ENCODE measurements at places on chromosomes 6 and 20.

- no peak for DNase-seq
These were observed 14.6 kb upstream of the SNX9 start for GRCh38 chr6:157808405-157808950.

- DNase-seq: no peak
These were observed 4.0 kb downstream of the ELMO2 start for GRCh38 chr20:46402331-46402811.

DNA sequence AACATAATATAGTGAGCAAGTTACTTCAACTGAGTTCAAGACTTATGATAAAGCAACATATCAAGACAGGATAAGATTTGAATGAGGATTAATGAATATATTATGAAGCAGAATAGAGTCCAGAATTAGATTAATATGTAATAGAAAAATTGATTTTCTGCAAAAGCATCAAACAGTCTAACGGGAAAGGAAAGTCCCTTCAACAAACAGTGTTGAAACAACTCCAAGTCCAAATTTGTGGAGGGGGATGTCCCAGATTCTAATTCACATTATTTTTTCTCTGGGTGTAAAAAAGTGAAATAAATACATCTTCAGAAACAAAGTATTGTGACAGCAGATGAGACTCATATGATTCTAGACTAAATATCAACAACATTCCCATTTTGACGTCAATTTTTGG lies 289.7 kb downstream of the C6orf118 start:
- DNase-seq: no peak

- DNase-seq: no peak
These were observed 35.4 kb downstream of the FAM229B start for GRCh38 chr6:112122756-112123155.

DNA sequence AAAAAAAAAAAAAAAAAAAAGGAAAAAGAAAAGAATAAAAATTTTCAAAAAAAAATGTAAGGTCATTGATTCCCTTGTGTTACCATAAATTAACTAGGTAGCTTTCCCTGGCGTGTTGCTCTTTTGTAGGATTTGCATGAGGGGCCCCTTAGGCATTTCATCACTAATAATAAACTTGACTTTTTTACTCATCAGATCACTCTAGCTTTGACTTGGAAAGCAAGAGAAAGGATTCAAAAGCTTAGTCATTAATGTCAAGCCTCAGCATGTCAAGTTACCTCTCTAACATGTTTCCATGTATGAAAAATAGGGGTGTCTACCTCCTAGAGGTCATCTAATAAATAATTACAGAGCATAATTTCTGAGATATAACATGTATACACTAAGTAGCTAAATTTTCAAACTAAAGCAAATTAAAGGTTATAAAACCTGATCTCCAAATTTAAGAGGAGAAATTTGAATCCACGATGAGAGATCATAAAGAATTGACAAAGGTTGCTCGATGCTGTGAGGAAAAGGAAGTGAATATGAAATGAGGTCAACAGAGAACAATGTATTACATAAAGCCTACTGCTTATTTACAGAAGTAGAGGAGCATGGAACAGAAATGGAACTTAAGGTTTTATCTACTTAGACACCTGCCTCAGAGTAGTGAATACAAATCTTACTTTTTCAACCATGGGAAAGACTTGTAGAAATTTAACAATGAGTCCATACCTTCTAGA lies 86.8 kb downstream of the ARHGAP18 start:
- DNase-seq: no peak

DNA sequence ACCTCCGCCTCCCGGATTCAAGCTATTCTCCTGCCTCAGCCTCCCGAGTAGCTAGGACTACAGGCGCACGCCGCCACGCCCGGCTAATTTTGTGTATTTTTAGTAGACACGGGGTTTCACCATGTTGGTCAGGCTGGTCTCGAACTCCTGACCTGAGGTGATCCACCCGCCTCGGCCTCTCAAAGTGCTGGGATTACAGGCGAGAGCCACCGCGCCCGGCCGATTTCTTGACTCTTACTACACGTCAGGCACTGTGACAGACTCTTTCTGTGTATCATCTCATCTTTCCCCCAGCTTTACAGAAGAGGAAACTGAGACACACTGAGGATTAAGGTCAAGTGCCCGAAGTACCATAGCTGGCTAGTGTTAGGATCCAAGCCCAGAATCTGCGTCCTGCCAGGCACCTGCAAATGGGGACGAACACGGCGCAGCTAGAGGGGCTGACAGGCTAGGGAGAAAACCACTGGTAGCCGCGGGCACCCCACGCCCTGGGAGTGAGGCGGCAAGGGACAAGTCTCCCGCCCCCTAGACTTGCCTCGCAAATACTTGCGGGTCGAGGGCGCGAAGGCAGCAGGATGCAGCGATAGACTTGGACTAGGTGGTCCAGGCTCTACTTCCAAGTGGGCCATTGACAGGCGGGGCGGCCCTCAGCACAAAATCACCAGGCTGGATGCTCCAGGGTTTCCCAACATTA lies 1.1 kb upstream of the TAF8 start:
- no peak for DNase-seq

DNA sequence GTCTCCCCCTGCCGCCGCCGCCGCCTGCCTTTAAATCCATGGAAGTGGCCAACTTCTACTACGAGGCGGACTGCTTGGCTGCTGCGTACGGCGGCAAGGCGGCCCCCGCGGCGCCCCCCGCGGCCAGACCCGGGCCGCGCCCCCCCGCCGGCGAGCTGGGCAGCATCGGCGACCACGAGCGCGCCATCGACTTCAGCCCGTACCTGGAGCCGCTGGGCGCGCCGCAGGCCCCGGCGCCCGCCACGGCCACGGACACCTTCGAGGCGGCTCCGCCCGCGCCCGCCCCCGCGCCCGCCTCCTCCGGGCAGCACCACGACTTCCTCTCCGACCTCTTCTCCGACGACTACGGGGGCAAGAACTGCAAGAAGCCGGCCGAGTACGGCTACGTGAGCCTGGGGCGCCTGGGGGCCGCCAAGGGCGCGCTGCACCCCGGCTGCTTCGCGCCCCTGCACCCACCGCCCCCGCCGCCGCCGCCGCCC lies 474 bp downstream of the CEBPB start:
- DNase-seq: no peak

All from GM12892 (cell line).